Adrenal gland (tissue), 19 donors: ENCODE measurements at places on chromosomes 1 and 21. TPM values are rescaled to one million over a fixed set of nuclear protein-coding genes. Genes with fewer than 3 reads are reported as not detected.

FLG2 gene
- total RNA-seq: not detected

SLAMF8 gene
- total RNA-seq: 5.8 TPM

SLAMF1 gene
- total RNA-seq: 0.14 TPM

IARS2 gene
- total RNA-seq: 80.5 TPM

ELAVL4 gene
- 16.8 TPM for total RNA-seq

GBP3 gene
- total RNA-seq: 20.5 TPM

INKA2 gene
- 0.98 TPM for total RNA-seq

CHRM3 gene
- 1.3 TPM for total RNA-seq

ARHGAP30 gene
- 15.7 TPM for total RNA-seq

OR10Z1 gene
- total RNA-seq: not detected

AXDND1 gene
- 5.7 TPM for total RNA-seq

VHLL gene
- 0.44 TPM for total RNA-seq

KDM1A gene
- 56.1 TPM for total RNA-seq
